ENCODE measurements at places on chromosomes 16 and 17.

- DNase-seq: no peak
These were observed 50.6 kb downstream of the TEKT5 start for GRCh38 chr16:10644092-10644491.

- no peak for DNase-seq
These were observed 4.9 kb downstream of the SLFN14 start for GRCh38 chr17:35555691-35556090.

- no peak for DNase-seq
These were observed 736 bp downstream of the CNP start for GRCh38 chr17:41967141-41967920.

GRCh38 chr17:49353607-49354006 is 8.4 kb downstream of the ZNF652 start:
- DNase-seq: no peak

GRCh38 chr17:74972107-74972972 is at the start of gene HID1:
Gene HID1, minus strand, starts transcription at chr17:74972759. Its CDS starts 103 bp downstream, at chr17:74972656.
- DNase-seq: no peak

DNA sequence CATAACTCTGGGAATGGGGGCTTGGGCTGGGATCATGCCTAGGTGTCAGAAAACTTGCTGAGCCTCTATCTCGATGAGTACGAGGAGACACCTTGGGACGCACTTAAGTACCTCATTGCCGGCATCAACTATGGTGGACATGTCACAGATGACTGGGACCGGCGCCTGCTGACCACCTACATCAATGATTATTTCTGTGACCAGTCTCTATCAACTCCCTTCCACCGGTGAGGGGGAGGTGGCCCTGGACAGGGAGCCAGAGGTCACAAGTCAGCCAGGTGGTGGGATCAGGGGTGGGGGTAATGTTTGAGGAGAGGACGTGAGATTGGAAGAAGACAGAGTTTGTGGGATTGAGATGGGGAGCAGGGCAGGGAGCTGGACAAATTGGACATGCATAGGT is 3.4 kb upstream of the KDM6B start:
- no peak for DNase-seq

GRCh38 chr16:5175266-5175665 is 77.7 kb upstream of the EEF2KMT start:
- DNase-seq: no peak

- DNase-seq: no peak
These were observed 11.2 kb upstream of the CAPN15 start for GRCh38 chr16:516301-516700.

DNA sequence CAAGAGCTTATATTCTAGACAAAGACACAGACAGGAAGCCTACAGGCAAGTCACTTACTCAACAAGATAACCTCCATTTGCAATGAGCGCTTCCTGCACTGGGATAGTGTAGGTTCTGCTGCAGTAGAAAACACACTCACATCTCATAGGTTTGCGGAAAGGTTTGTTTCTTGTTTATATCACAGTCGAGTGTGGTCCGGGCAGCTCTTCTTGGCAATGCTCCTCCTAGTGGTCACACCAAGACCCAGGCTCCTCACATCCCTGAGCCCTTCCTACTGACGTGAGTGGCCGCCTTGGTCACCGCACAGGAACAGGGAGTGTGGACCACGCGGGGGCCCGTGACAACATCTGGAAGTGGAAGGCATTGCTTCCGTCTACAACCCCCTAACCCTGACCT is 48.0 kb upstream of the RBFOX3 start:
- no peak for DNase-seq

DNA sequence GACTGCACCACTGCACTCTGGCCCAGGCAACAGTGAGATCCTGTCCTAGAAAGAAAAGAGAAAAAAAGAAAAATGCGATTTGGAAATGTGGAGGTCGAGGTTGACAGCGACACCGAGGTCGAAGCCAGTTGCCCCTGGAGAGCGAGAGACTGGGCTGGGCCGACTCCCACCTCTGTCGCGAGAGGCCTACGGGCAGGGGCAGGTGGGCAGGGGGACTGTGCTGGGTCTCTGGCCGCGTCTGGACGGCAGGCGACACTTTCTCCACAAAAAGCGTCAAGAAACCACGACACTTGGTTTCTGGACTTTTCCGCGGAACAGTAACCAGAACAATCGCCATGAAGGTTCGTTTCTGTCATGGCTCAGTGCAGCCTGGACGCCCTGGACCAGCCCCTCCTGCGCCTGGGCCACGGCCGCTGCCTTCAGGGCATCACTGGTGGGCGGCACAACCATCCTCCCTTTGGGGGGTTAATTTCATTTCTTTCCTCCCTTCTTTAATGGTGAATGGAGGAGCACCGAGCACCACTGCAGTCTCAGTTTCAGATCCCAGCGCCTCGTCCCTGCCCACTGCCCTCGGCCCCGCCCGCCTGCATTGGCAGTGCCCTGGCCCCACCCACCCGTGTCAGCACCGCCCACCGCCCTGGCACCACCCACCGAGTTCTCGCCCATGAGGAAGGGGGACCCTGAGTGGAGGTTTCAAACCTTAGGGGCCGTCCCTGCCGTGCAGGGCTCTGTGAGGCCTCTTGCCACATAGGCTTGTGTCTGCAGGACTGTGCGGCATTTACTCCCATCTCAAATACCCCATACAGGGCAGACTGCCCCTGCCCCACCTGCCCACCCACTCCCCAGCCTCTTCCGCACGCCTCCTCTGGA is 18.5 kb upstream of the CDH15 start:
- DNase-seq: no peak

DNA sequence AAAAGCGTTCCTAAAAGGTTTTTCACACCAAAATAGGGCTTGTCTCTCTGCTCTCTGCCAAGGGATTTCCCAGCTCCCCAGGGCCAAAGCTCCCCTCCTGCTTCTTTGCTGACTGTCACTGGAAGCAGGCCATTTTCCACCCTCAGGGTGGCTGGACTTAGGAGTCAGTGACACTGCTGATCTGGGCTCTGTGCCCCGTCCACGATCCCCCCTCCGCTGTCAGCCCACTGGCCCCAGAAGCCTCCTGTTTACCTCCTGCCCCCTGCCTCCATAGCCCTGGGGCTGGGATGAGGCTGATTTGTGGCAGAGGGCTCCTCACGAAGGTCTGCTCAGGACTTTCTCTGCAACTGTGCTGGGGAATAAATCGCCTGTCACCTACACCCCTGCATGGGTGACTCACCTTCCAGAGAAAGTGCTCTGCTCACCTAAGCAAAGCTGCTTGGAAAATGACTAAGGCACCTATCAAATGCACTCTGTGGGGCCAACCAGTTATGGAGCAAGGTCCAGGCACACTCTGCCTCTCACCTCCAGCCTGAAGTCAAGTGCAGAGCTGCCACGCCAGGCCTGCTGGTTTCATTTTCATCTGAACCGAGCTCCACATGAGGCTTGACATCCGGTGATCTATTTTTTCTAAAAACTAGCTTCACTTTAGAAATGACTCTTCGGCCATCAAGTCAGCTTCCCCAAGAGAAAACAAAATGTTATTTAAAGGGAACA is 4.9 kb downstream of the MAP3K14 start:
- no peak for DNase-seq

- no peak for DNase-seq
These were observed 75.0 kb downstream of the RPTOR start for GRCh38 chr17:80619535-80620235.

DNA sequence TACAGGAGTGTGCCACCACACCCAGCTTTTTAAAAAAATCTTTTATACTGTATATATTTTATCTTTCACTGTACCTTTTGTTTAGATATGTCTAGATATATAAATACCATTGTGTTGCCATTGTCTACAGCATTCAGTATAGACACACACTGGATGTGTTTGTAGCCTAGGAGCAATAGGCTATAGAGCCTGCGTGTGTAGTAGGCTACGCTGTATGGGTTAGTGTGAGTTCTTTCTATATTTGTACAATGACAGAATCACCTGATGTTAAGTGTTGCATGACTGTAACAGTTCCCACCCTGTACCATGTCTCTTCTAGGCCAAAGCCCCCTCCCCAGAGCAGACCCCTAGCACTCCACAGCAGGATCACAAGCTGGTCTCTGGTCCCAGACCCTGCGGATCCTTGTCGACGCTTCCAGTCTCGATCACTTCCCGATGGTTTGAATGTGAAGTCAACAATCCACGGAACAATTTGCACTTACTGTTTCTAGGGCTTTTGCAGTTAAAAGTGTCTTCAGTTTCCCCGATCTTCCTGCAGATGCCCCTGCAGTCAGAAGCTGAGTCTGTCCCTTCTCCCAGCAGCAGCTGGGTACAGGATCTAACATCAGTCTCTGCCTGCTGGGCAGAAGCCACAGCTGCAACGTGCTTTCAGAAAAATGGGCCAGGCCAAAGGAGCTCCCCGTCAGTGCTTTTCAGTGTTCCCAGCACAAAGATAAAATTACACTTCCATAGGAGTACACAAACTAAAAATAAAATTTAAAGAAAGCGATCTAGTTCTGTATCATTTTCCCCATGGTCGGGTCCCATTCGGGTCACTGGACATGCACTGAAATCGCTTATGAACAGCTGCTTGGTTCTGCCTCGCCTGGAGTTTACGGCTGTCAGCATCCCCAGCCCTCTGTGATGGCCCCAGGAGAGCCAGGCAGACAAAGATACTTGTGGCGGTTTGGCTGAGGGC is 35.4 kb downstream of the ADAM11 start:
- DNase-seq: no peak

DNA sequence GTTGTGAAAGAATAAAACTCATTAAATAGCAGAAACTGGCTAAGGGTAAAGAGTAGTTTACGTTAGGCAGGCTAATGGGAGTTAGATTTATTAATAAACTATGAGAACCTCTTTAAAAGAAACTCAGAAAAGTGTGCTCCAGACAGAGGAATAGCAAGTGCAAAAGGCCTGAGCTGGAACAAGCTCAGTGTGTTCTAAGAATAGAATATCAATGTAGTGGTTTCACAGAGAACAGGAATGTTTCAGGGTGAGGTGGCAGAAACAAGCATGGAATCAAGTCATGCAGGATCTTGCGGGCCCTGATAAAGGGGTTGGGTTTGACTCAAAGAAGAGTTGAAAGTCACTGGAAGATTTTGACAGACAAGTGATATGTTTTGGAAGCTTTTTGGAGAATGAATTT is 164.0 kb upstream of the HS3ST3A1 start:
- DNase-seq: no peak

GRCh38 chr17:32298721-32299579 is 33.3 kb downstream of the RHBDL3 start:
- no peak for DNase-seq

GRCh38 chr16:19844945-19845641 is 39.6 kb downstream of the GPRC5B start:
- no peak for DNase-seq

DNA sequence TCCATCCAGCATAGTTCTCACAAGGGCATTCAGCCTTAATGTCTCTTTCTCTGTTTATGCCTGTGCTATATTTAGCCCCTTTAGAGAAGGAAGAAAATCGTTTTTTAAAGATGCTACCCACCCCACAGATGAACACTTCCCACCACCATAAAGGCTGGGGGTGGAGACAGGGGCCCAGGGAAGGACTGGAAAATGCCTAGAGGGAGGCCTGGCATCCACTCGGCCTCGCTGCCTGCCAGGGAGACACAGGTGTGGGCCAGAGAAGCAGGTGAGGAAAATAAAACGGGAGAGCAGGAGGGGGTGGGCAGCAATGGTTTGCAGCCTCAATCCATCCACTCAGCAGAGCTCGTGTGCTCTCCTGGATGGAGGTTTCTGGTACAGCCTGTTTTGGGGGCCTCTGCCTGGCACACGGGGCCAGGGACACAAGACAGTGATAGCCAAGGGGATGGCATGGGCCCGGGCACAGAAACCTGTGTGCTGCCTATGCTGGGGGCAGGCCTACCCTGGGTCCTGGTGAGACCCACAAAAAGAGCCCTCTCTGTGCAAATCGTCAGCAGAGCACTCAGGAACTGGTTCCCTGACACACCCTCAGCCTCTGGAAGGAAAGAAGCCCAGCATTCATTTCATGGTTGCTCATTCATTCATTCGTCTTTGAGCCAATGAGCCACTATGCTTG is 121.4 kb downstream of the C16orf78 start:
- no peak for DNase-seq

GRCh38 chr16:20903899-20904506 is 3.4 kb downstream of the LYRM1 start:
- no peak for DNase-seq

DNA sequence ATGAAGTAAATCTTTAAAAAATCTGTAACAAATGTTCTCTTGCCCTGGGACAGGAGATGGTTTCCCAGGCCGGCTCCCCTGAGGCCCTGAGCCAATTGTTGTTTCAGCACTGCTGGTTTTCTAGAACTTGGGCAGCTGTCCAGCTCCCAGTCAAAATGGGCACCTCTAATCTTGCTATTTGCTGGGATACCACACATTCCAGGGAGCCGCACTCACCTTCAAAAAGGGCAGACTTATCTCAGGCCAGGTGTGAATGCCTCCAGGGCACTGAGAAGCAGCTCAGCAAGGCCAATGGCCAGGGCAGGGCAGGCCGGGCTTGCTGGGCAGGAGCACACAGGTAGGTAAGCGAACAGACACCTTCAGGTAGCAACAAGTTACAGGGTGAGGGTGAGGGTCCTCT is 24.4 kb downstream of the TRIM16 start:
- no peak for DNase-seq

- no peak for DNase-seq
These were observed 66.1 kb upstream of the SLC12A3 start for GRCh38 chr16:56798955-56799354.

- DNase-seq: no peak
These were observed 88.6 kb downstream of the NTN1 start for GRCh38 chr17:9109933-9110332.

DNA sequence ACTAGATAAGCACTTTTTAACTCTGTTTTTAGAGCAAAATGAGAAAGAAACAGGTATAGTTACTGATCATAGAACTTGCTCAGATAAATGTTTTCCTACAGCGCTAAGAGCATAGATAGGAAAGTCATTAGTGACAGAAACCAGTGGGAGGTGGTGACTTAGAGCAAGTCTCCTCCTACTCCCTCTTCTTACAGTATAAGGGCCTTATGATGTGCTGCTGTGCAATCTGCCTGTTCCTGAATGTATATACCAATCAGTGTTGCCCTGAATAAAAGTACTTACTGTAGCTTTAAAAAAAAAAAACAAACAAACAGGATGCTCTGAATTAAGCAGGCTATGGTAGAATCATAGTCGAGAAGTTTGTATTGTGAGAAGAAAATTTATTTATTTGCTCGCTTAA is 23.3 kb upstream of the RASL10B start:
- no peak for DNase-seq

DNA sequence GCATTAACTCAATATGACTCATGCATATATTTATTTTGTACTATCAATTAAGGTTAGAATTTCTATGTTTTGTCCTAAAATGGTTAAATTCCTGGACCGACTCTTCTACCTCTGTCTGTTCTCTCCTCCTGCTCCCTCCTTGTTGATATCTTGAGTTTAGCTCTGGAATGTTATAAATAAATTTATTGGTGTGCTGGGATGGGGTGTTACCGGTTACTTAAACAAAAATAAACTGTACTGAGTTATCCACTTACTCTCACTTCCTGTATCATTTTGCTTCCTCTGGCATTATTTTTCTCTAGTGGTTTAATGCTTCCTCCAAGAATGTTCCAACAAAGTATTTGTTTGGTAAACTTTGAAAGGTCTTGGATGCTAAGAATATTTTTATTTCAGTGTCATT is 120.1 kb downstream of the ABCA8 start:
- no peak for DNase-seq

GRCh38 chr16:75459691-75460090 is 4.8 kb downstream of the TMEM170A start:
- DNase-seq: no peak
